Liver (tissue), 10 donors: ENCODE measurements at places on chromosomes 12 and 14. TPM values are rescaled to one million over a fixed set of nuclear protein-coding genes. Genes with fewer than 3 reads are reported as not detected.

Gene ANG
- polyA plus RNA-seq = 2,524 TPM

Gene GPR84
- polyA plus RNA-seq = 0.09 TPM

Gene FOXN4
- polyA plus RNA-seq = not detected

Gene KLHL33
- 0.06 TPM for polyA plus RNA-seq

Gene CSRP2
- polyA plus RNA-seq = 24.6 TPM

Gene LIN52
- 3.8 TPM for polyA plus RNA-seq

Gene NRDE2
- 5.6 TPM for polyA plus RNA-seq
